ENCODE measurements at places on chromosomes 16 and 17.

DNA sequence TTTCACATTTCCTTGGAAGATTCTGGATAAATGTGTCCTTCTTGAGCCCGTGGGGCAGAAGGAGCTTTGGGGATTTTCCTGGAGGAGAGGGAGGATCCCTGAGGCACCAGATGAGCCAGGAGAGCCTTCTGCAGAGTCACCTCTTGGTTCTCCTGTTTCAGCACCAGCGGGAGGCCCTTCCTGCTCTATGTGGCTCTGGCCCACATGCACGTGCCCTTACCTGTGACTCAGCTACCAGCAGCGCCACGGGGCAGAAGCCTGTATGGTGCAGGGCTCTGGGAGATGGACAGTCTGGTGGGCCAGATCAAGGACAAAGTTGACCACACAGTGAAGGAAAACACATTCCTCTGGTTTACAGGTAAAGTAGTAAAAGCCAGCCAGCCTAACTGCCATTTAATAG is 77.1 kb downstream of the ARSG start:
- no peak for DNase-seq

GRCh38 chr16:1870365-1871082 is 1.4 kb downstream of the MEIOB start:
- DNase-seq = no peak

DNA sequence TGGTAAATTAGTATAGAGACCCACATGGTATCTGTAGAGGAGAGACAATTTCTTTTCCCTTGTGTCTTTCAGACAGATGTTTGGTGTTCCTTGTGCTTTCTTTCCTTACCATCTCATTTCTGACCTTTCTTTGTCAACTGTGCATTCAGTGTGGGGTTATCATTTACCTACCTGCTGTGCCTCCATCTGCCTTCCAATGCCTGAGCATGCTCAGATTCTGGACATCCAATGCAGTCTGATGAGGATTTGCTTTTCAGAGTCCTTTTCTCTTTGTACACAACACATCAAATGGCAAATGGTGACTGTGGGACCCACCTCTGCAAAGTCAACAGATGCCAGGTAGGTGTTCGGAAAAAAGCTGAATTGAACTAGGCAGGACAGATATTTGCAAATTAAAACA is 364.8 kb downstream of the CA10 start:
- DNase-seq = no peak

GRCh38 chr16:1828645-1829410 is 1.8 kb downstream of the FAHD1 start:
- no peak for DNase-seq

DNA sequence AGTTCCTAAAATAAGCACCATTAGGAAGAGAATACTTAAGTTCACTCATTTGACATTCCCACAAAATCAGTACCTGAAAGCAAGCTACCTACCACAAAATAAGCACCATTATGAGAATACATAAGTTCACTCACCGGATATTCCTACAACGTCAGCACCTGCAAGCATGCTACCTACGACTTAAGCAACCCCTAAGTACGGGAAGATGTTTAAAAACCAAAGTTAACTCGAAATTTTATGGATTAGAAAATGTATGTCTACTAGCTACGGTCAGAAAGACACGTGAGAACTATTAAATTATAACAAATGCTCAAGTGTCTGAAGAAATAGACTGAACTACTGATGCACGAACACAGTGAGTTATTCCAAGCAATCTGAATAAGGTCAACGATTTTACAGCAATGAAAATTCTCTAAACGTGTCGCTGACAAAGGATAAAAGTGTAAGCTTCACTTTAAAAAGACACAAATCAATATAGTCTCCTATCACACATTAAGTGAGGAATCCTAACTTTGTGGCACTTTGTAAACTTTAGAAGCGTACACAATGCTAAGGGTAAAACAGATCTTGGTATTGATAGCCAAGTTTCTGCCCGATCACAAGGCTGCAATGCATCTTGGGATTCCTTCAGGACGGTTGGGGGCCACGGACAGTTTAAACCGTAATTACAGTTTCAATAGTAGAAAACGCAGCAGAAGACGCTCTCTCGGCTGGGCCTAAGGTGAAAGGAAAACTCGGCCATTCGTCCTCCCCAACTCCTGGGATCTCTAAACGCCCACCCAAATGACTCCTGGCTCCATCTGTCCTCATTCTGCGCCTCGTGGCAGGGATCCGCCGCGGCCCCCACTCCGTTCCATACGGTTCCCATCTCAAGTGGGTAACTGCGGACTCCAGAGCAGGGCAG is 1.3 kb downstream of the GSPT1 start:
- DNase-seq = no peak

DNA sequence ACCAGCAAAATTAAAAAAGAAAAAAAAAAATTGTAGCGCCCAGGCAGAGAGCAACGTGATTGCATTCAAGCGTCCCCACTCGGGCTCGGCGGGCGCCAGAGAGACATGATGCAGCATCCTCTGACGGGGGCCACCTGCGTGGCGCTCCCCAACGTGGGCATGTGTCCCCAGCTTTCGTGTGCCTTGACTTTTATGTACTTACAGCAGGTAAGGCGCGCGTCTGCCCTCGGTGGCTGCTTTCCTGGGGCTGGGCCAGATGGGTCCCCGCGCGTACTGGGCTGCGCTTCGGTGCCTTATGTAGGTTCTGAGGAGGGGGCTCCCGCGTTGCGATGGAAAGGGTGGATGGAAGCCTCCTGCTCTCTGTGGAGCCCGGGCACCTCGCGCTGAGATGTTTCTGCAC is 28.4 kb upstream of the RBFOX1 start:
- DNase-seq = no peak

GRCh38 chr16:30896261-30896888 is at the start of gene CTF1:
Gene CTF1 (plus strand): TSS chr16:30896614. CDS start chr16:30896644, 30 bp downstream.
- DNase-seq = no peak

- DNase-seq = no peak
Observed at GRCh38 chr17:57957886-57958285, 2.7 kb upstream of the CUEDC1 start.

DNA sequence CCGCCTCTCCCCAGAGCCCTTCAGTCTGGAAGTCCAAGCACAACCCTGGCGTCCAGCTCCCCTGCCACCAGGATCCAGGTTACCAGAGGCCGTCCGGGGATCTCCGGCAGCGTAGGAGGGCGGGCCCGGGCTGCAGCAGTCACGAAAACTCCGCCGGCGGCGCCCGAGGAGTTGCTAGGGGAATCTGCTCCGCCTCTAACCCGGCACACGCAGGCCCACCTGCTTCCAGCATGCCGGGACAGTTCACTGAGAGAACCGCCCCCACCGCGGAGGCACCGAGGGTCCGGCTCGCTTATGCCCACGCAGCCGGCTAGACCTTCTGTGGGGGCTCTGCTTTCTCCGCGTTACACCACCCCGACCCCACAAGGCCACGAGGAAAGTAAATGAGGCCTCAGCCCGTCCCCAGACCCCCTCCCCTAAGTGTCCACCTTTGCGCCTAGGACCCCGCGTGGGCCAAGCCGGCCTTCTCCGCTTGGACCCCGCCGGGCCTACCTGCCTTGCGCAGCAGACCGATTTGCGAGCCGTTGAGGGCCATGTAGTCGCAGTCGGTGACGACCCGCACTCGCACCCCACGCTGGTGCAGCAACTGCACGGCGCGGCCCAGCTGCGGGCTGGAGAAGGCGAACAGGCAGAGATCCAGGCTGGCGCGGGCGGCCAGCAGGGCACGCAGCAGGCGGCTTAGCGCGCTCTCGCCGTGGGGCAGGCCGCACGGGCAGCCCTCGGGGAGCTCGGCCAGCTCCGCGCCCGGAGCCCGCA is 587 bp downstream of the PLD6 start:
- peak; percentile 33 for DNase-seq

DNA sequence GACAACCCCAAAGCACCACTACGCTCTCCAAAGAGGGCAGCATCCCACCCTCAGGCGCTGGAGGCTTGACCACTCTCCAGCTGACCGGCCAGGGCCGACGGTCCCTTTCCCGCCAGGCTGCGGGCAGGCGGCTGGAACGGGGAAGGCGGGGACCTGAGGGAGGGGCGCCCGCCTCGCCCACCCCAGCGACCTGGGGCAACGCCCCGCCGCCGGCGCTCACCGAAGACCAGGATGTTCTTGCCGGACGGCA is 431 bp downstream of the DYNC1LI2 start:
- DNase-seq = no peak

GRCh38 chr17:80292521-80292971 is 31.9 kb downstream of the RNF213 start:
- DNase-seq = no peak

DNA sequence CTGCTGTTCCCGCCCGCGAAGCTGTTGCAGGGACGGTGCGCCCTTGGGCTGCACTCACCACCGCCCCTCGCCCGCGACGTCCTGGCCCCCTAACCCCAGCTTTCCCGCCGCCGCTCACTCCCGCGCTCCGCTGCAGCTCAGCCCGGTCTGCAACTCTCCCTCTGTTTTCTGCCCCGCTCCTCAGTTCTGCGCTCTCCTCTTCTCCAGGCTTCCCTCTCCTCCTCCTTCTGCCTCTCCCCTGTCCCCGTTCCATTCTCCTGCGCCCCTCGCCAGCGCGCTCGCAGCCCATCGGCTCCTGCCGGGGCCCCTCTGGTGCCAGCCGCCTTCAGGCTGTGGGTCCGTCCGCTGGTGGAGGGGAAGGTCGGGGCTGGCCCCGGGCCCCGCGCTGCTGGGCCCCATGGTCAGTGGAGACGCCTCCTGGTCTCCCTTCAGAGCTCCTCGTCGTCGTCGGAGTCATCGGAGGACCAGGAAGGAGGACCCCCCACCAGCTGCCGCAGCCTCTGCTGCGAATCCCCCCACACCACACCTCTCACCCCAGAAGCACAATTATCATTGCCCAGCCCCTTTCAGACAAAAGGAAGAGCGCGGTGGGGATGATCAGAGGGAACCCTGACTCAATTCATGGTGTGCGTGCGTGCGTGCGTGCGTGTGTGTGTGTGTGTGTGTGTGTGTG is 223.2 kb upstream of the FOXF1 start:
- no peak for DNase-seq

DNA sequence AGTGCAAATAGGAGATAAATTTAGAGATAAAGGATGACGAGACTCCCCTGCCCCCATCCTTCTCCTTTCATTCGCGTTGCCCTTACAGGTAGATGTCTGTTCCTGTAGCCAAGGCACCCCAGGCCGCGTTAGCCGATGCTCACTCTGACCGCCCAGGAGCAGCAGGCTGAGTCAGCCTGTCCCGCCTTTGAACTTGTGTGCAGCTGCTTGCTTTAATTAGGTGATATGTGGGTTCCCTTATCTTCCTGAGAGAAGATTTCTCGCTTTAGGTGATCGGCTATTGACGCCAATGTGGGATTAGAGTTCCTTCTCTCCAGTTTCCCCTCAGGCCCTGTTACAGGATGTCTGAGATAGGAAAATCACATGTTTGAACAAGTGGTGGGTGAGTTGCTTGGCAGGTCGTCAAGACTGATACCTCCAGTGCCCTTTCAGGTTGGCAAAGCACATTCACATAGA is 119.5 kb downstream of the MSI2 start:
- DNase-seq = no peak

DNA sequence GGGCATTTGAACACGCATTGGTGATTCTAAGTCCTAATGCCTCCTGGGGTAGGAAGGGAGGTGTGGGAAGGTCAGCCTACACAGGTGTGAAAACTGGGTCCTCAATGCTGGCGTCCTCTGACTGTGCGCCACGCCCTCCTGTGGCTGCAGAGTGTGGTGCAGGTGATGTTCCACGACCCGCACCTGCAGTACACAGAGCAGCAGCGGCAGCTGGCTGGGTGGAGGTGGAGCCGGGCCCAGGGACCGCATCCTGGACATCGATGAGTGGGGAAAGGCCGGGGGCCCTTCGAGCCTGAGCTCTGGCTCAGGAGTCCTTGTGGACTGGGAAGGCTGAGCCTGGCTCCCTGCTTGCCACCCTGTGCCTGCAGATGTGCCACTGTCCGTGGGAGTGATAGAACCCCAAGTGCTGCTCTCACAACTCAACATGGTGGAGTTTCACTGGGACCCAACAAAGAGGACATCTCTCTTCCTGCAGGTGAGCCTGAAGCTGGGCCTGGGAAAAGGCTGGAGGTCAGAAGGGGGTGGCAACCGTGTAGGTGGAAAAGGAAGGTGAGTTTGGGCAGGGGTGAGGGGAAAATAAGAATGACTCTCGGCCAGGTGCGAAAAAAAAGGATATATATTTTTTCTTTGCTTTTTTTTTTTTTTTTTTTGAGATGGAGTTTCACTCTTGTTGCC is 14.0 kb upstream of the STAC2 start:
- DNase-seq = peak; percentile 56

DNA sequence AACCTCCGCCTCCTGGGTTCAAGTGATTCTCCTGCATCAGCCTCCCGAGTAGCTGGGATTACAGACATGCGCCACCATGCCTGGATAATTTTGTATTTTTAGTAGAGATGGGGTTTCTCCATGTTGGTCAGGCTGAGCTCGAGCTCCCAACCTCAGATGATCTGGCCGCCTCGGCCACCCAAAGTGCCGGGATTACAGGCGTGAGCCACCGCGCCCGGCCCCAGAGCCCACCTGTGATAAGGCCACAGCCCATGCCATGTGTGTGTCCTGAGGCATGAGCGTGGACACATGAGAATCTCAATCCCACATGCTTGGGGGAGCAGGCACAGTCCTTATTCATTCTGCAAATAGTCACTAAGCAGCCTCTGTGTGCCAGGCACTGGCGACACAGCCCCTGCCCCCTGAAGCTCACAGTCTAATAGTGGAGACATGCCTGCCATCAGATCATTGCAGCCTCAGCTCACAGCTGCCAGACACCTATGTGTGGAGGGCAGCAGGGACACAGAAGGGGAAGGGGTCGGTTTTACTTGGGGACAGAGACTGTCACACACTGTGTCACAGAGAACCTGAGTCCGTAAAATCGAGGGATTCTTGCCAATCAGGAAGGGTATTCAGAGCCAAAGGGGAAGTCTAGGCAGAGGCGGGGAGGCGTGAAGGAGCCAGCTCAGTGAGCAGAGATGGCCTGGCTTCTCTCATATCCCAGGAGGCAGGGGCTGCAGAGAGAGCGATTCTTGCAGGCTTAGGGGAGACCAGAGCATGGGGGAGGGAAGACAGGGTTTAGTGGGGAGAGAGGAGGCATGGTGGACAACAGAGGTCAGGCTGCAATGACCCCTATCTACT is 9.4 kb upstream of the ABCC3 start:
- no peak for DNase-seq

DNA sequence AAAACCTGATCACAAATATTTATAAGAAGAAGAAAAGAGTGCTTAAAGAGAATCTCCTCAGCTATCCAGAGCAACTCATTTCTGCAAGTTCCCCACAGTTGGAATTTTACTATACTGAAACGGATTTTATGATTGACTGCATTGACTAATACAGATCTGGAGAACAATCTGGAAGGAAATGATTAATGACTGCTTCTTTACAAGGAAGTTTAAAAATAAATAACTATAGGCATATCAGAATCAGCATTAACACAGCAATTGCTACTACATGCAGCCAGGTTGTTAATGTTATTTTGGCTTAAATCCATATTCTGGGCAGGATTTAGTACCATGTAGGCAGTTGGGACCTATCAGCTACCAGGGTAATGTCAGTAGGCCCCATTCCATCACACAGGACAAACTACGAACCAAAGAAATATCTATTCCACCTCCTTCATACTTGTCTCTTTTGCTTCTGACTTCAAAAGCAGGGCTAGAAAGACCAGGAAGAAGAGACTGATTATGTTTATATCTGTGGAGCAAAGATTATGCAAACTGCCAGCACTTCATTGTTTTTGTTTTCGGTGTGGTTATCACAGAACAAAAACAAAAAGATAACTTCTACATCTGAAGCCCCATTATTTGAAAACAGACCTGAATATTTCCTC is 3.9 kb downstream of the SKAP1 start:
- no peak for DNase-seq

Measured in activated naive CD4-positive, alpha-beta T cell (primary cell).